Posterior cingulate gyrus (tissue), 11 donors: ENCODE measurements at places on chromosomes 12 and 14.

- DNase-seq, result no peak
These were observed 16.2 kb downstream of the KRT80 start for GRCh38 chr12:52175371-52176350.

DNA sequence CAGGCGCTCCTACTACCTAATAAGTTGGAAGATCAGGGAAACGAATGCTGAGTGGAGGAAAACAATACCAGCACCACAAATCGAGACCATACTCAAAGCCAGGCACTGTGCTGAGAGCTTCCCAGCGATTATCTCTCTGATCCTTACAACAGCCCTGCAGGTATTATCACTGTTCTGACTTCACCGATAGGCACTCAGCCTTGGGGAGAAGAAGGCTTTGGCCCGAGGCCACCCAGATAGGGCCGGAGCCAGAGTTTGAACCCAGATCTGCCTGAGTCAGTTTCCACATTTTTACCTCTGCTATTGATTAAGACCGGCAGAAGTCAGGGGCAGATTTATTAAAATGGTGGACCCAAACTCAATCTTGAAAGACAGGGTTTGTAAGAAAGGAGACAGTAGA, 4.9 kb downstream of the SVOP start:
- DNase-seq, result no peak

GRCh38 chr12:91272461-91273063, 89.9 kb upstream of the DCN start:
- DNase-seq, result no peak

GRCh38 chr14:103542605-103543088, 13.7 kb downstream of the TRMT61A start:
- DNase-seq, result peak; percentile 87

DNA sequence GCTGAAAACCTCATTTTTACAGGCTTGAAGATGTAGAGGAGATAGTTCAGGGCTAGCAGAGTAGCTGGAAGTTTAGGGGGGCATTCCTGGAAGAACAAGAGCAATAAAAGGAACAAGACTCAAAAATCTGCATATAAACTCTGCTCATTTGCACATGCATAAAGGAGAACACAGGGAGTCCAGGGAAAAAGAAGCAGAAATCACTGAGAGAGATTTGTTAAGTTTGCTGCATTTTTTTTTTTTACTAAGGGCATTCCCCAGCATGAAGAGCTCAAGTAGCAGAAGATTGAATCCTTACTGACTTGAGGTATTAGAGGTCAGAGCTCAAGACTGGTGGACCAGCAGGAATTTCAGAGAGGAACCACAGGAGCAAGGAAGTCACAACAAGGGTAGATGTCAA, 28.2 kb upstream of the BCL11B start:
- DNase-seq, result no peak

DNA sequence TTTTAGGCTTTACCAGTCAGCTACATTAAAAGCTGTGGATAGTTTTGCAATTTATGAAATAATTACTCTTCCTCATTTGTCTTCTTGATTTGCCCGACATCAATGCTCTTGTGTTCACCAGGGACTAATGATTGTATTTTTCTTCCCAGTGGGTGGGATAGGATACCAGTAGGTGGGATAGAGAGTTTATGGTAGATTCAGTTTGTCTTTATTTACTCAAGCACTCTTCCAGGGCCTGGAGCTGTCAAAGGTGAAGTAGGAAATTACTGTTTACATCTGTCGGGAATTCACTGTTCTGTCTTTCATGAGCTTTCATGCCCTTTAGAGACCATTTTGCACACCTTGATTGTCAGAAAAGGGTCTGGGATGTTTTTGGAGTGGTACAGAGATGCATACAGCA, 36.6 kb downstream of the ETV6 start:
- DNase-seq, result no peak

- DNase-seq, result no peak
These were observed 119.9 kb upstream of the PLEKHG7 start for GRCh38 chr12:92582893-92583292.

GRCh38 chr12:51118706-51119105, 35.3 kb upstream of the CSRNP2 start:
- no peak for DNase-seq

- no peak for DNase-seq
These were observed 51.0 kb downstream of the SSH1 start for GRCh38 chr12:108806346-108806745.

- DNase-seq, result peak; percentile 48
These were observed 42.9 kb upstream of the FZD10 start for GRCh38 chr12:130119241-130119861.

- DNase-seq, result no peak
These were observed 90.4 kb downstream of the PIWIL1 start for GRCh38 chr12:130428116-130428515.

- no peak for DNase-seq
These were observed 20.9 kb downstream of the OAS2 start for GRCh38 chr12:112998987-112999767.

DNA sequence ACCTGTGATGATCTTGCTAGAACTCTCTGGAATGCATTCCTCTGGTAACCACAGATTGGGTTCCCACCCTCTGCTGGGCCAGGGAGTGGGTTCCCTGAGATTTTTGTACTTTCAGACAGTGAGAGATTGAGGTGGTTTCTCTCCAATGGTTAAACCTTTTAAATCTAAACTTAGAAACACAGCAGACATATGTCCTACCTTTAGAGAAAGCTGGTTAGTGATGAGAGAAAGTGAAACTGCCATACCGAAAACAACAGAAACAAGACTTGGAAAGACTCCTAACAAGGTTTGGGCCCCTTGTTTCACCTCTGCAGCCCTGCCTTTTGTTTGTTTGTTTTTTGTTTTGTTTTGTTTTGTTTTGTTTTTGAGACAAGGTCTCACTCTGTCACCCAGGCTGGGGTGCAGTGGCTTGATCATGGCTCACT, 9.7 kb upstream of the SGPP1 start:
- DNase-seq, result no peak

- peak; percentile 96 for DNase-seq
These were observed 1.3 kb upstream of the TEDC1 start for GRCh38 chr14:105489542-105490266.

DNA sequence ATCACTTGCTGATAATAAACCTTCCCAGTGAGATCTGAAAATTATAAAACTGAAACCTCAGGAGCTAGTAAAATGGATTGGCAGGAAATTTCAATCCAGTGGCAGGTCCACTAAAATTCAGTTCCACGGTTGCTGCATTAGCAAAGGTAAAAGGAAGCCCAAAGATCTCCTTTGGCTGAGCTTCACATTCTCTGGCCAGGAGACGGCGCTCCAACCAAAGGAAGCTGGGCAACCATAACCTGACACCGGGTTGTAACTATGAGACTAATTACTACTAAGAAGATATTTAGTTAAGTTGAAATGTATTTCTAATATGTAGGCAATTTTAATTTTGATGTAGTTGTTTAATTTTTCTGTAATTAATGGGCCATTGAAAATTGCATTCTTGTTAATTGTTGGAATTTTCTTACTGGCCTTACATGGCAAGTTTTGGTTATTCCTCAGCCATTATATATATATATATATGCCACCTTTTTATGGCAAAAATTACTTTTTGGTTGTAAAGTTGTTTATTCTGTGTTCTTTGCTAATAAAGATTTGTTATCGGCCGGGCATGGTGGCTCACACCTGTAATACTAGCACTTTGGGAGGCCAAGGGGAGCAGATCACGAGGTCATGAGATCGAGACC, 17.0 kb downstream of the OR8S1 start:
- DNase-seq, result peak; percentile 78

GRCh38 chr14:36767603-36768281, 106.1 kb downstream of the PAX9 start:
- no peak for DNase-seq

DNA sequence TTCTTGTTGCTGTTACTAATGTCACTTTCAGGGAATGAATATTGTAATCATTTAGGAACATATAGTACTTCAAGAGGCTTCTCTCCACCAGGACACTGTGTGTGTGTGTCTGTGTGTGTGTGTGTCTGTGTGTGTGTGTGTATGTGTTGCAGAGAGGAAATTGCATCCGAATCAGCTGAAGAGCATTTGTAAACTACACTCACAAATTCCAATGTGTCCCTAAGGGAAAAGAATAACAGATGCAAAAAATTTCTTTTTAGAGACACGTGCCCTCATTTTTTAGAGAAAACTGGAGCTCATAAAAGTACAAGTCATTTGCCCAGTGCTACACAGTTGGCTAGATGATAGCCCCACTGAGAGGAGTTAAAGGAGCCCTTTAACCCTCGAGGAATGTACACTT, 168.8 kb downstream of the ANO4 start:
- no peak for DNase-seq

DNA sequence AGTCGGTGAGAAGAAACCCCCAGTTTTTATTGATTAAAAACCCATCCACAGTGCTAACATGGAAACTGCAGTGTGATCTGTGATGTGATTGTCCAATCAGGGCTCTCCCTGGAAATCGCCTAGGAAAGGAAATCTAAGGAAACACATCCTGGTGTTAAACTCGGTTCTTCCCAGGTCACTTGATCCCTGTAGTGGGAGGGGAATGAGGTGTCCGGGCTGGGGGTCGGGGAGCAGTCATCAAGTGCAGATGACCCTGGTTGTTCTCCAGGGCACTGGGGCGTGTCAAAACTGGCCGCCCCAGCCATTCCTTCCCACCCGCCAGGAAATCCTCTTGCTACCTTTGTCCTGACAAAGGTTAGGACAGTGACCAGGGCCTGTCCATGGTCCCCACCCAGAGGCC, 20.8 kb downstream of the RAB35 start:
- no peak for DNase-seq

DNA sequence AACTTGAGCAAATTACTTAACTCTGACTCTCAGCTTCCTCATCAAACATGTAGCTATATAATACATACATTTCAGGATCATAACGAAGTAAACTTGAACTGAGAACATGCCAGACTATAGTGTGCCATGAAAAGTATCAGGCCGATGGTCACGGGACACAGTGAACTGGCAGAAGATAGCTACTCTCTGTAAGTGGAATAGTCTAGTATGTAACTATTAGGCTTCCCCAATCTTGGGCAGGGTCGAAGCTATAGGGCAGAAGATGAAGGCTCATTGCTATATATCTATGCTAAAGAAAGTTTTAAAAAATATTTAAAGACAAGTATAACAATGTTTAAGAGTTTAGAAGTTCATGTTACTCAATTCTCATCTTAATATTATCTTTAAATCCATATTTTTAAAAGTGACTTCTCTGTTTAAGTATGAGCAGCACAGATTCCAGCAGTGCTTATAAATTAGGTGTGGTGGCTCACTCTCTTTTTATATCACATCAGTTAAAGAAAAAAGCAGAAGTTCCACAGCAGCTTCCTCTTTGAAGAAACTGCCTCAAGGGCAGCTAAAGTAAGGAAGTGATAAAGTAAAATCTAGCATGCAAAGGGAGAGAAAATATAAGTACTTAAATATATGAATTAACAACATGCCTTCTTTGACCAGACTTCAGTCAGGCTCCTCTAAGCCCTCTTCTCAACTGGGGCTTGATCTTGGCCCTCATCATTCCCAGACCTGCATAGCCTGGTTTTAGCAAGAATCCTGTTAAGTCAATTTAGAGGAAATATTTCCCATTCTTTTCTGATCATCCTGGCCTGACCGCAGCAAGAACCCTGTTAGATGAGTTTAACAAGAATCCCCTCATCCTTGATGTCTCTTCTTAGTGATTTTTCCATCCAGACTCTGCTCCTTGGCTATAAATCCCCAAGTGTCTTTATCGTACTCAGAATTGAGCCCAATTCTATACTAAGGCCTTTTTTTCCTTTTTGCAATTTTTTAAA, 8.4 kb upstream of the GLIPR1 start:
- DNase-seq, result no peak

DNA sequence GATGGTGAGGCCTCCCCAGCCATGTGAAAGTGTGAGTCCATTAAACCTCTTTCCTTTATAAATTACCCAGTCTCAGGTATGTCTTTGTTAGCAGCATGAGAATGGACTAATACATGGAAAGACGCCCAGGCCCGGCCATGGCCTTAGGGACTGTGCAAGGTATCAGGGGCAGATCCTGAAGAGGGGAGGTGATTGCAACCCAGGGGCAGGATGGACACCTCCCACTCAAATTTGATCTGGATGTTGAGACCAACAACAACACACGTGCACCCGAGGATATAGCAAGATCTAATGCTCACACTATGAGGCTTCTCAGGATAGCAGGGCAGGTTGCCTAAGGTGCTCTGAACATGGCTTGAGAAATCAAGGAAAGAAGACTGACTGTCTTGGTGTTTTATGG, 13.5 kb upstream of the SERPINA4 start:
- no peak for DNase-seq

DNA sequence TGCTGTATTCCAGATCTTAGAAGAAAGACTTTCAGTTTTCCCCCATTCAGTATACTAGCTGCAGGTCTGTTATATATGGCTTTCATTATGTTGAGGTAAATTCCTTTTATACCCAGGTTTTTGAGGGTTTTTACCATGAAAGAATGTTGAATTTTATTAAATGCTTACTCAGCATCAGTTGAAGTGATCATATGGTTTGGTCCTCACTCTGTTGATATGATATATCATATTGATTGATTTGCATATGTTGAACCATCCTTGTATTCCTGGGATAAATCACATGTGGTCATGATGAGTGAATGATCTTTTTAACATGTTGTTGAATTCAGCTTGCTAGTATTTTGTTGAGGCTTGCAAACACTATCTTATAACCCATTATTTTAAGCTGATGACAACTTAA, 96.7 kb downstream of the TRMT5 start:
- DNase-seq, result no peak

- DNase-seq, result no peak
These were observed 46.4 kb downstream of the STXBP6 start for GRCh38 chr14:25003537-25003936.

DNA sequence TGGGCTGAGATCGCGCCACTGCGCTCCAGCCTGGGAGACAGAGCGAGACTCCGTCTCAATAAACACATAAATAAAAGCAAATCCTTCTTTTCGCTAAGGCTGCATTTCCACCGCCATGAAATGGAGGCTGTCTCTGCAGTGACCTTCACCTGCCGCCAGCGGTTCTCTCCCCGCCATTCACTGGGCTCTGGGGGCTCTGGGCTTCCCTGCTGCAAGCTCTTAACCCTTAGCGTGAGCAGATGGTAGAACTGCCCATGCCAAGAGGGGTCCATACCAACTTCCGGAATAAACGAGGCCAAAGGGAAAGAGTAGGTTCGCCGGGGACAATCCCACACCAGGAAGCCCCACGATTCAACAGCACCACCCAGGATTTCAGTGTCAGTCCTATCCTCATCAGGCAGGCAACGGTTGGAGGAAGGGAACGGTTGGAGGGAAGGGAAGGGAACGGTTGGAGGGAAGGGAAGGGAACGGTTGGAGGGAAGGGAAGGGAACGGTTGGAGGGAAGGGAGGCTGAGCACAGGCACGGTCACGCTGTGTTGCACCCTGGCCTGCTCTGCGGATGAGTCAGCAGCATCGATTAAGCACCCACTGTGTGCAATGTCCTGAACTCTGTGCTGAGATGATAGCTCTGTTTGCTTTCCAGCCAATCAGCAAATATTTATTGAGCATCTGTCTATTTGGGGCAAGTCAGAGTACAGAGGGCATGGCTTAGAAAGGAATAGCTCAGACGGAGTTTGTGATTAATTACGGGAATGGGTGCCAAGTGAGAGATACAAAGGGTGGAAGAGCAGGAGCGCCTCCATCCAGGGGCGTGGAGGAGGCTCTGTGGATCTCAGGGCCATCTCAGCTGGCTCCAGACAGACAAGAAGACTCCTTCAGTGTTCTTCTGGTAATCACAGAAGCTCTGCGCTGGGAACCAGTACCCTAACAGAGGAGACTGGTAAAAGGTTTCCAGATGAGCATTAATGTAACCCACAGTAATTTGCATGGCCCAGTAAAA, 77.9 kb downstream of the NINJ2 start:
- no peak for DNase-seq
